ENCODE measurements at places on chromosomes 4 and X. TPM values are rescaled to one million over a fixed set of nuclear protein-coding genes. Genes with fewer than 3 reads are reported as not detected.

GRCh38 chr4:113537628-113538027, 223.9 kb downstream of the CAMK2D start:
- H3K36me3 ChIP-seq = no peaks in the 10 kb centered on the region
- H3K4me3 ChIP-seq = no peak overlapping the region
- peaks cover 12% of the 10 kb centered on the region for H3K4me1 ChIP-seq

GRCh38 chr4:42278709-42279324, 118.5 kb upstream of the SHISA3 start:
- no peak for DNase-seq
- no peaks in the 10 kb centered on the region for H3K36me3 ChIP-seq
- H3K27me3 ChIP-seq = no peaks in the 10 kb centered on the region
- H3K4me1 ChIP-seq = peaks cover 2% of the 10 kb centered on the region
- no peak overlapping the region for H3K27ac ChIP-seq

Gene SLC7A11
- polyA plus RNA-seq = 2.0 TPM

Gene NXF2B
- polyA plus RNA-seq = 0.18 TPM

GRCh38 chr4:113496698-113497097, 264.8 kb downstream of the CAMK2D start:
- no peak overlapping the region for H3K27ac ChIP-seq
- no peak for DNase-seq
- H3K36me3 ChIP-seq = peaks cover 21% of the 10 kb centered on the region

Gene OFD1
- polyA plus RNA-seq = 10.3 TPM

Gene PLK4
- polyA plus RNA-seq = 1.2 TPM

GRCh38 chr4:187141101-187141500, 417.4 kb upstream of the FAT1 start:
- no peaks in the 10 kb centered on the region for H3K36me3 ChIP-seq
- H3K4me3 ChIP-seq = no peak overlapping the region
- H3K4me1 ChIP-seq = no peaks in the 10 kb centered on the region
- DNase-seq = no peak
- H3K27ac ChIP-seq = no peak overlapping the region
- H3K27me3 ChIP-seq = no peaks in the 10 kb centered on the region

Gene SHROOM2
- polyA plus RNA-seq = 3.9 TPM

GRCh38 chrX:1205681-1206611, 6.5 kb downstream of the CRLF2 start:
- no peaks in the 10 kb centered on the region for H3K27me3 ChIP-seq
- H3K4me3 ChIP-seq = no peak overlapping the region
- H3K4me1 ChIP-seq = no peaks in the 10 kb centered on the region
- no peaks in the 10 kb centered on the region for H3K36me3 ChIP-seq
- DNase-seq = peak; percentile 44

GRCh38 chr4:169252339-169253112, 18.2 kb downstream of the SH3RF1 start:
- DNase-seq = no peak
- H3K36me3 ChIP-seq = no peaks in the 10 kb centered on the region
- no peak overlapping the region for H3K4me3 ChIP-seq
- peak overlapping the region; percentile 16 for H3K27ac ChIP-seq
- no peaks in the 10 kb centered on the region for H3K27me3 ChIP-seq
- H3K4me1 ChIP-seq = peaks cover 40% of the 10 kb centered on the region

- H3K4me1 ChIP-seq = peaks cover 3% of the 10 kb centered on the region
- no peak overlapping the region for H3K27ac ChIP-seq
- no peak for DNase-seq
- no peaks in the 10 kb centered on the region for H3K27me3 ChIP-seq
- H3K36me3 ChIP-seq = no peaks in the 10 kb centered on the region
- H3K4me3 ChIP-seq = no peak overlapping the region
These were observed 46.7 kb downstream of the C4orf46 start for GRCh38 chr4:158624889-158625478.

Measured in lung (tissue), 17 donors.